ENCODE measurements at places on chromosomes 2 and 18.

GRCh38 chr2:239390546-239391285, 10.1 kb downstream of the HDAC4 start:
- no peak for DNase-seq

GRCh38 chr2:181058378-181059269, 78.2 kb downstream of the UBE2E3 start:
- DNase-seq = peak; percentile 3

- peak; percentile 30 for DNase-seq
Measured at GRCh38 chr2:28681158-28681571, 70.5 kb upstream of the PPP1CB start.

- DNase-seq = no peak
Measured at GRCh38 chr2:121562269-121563176, 31.8 kb downstream of the RNU4ATAC start.

GRCh38 chr2:128302011-128302743, 16.5 kb downstream of the HS6ST1 start:
- DNase-seq = no peak

- no peak for DNase-seq
Measured at GRCh38 chr2:37096568-37096967, 12.2 kb downstream of the GPATCH11 start.

GRCh38 chr2:223538920-223539440, 63.2 kb downstream of the SCG2 start:
- DNase-seq = no peak

GRCh38 chr18:3044931-3045698, 32.2 kb upstream of the LPIN2 start:
- DNase-seq = no peak

- no peak for DNase-seq
Measured at GRCh38 chr2:29245742-29246382, 130.6 kb downstream of the CLIP4 start.

DNA sequence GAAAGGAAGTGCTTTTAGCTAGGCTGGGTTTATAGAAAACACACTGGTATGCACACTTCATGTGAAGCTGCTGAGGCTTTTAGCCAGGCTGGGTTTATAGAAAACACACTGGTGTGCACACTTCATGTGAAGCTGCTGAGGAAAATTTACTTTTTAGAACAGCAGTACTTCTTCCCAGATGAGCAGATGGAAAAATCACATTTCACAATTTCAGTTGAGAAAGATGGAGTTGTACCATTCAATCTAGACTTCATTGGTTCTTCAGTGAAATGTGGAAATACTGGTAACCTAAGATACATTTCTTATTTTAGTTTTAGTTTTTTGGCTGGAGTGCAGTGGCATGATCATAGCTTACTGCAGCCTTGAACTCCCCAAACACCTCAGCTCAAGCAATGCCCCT, 11.1 kb downstream of the SNTG2 start:
- DNase-seq = no peak

DNA sequence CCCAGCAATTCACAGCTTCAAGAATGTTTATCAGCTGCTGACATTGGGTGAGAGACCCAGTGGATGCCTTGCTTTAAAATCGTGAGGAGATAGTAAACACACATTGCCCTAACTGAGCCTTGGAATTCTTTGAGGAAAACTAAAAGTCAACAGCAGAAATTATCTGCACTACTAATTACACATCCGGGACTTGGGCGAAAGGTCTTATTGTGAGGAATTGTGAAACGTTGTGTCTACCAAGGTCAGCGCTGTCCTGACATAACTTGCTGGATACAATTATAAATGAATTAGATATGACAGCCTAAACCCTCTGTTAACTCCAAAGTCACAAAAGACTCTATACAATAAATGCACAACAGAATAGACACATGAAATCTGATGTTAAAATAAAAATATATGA, 121.4 kb downstream of the ST6GAL2 start:
- no peak for DNase-seq
